ENCODE measurements at places on chromosomes 12 and 14.

DNA sequence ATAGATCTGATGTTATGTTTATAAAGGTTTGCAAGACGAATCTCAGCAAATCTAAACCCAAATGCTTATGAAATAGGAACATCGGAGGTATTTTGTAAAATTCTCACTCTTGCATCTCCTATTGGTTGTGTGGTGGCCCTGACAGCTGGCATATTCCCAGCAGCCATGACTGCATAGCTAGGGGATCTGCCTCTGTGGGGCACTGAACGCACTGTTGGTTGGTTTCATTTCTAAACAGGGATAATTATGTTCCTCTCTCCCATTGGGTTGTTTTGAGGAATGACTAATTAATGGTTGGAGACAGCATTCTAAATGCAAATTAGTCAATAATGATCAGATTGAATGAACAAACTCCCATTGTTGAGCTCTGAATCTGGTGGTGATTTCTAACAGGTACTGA is 2.7 kb upstream of the BEST3 start:
- DNase-seq, result no peak

DNA sequence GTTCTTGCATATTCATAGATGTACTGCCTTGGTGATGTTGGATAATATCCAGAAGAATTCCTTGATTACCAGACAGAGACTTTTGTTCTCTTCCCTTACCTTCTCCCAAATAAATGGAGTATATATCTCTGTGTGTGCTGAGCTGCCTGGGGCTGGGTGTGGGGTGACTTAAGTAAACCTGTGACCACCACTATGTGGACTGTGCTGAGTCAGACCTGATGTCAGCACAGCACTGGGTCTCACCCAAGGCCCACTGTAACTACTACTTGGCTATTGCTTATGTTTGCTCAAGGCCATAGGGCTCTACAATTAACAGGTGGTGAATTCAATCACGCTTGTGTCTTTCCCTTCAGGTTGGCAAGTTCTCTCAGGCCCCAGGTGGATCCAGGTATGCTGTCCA is 145.7 kb upstream of the MDGA2 start:
- DNase-seq, result no peak

DNA sequence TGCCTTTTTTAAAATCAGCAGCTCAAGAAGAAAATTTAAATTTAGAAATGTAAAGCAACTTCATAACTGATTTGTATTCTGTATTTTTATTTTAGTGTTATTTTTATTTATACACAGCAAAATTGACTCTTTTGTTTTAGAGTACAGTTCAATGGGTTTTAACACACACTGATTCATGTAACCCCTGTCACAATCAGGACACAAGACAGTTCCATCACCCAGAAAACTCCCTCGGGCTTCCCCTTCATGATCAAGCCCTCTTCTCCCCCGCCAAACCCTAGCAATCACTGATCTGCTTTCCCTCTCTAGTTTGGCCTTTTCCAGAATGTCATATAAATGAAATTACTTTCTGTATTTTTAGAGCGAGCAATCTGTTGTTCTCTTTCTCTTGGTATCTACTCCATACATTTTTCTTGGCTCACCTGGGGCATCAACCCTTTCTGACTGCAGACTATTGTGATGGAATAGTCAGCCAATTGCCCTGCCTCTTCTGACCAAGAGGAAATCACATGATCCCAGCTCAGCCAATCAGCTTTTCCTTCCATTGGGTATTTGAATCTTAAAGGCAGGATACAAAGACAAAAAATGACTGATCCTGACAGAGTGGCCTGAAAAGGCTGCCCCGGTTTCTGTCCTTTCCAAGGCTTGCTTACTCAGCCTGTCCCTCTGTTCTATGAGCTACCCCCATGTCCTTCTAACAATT is 5.3 kb downstream of the SLC5A8 start:
- no peak for DNase-seq

DNA sequence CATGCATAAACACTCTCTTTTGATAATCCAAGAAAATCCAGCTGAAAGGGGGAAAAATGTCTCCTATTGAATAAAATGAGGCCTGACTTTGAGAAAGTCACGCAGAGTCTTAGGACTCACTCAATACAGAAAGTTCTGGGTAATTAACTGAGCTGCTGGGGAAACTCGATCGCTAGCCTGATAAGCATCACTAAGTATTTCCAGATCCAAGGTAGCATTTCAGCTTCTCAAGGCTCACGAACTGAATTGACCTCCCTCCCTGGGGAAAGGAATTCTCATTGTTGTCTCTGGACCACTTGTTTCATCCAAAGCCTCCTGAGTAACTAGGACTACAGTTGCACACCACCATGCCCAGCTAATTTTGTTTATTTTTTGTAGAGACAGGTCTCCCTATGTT is 13.8 kb upstream of the ANAPC5 start:
- no peak for DNase-seq

- peak; percentile 93 for DNase-seq
These were observed 3.4 kb upstream of the NXPH4 start for GRCh38 chr12:57213058-57213715.

DNA sequence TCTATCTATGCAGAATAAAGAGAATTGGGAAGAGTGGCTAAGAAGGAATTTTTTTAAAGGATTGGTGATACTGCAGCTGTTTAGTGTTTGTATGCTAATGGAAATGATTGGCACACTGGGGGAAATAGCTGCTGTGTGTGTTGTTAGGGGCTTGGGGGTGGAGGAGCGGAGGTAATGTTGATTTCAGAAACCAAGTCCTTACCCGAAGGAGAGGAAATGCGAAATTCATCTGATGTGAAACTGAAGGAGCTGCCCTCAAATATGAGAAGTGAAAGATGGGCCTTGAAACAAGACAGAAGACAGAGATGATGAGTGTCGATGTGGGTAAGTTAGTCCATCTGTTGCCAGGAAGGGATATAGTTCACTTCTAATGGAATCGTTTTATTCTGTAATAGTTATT is 21.2 kb upstream of the RNASE12 start:
- DNase-seq, result no peak

DNA sequence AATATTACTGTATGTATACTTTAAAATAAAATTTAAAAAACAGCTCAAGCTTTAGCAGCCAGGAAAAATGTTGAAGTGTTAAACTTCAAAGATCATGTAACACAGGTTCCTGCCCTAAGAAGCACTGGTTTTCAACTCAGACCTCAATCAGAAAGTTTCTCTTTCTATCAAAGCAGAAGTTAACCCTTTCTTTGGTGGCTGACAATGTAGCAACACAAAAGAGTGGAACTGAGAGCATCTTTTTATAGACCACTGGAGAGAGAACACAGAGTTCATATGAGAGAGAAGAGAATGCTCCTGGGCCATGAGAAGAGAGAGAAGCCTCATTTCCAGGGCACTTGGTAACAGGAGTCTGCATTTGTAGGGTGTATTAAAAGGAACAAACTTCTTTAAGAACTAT is 42.2 kb upstream of the KTN1 start:
- DNase-seq, result no peak

DNA sequence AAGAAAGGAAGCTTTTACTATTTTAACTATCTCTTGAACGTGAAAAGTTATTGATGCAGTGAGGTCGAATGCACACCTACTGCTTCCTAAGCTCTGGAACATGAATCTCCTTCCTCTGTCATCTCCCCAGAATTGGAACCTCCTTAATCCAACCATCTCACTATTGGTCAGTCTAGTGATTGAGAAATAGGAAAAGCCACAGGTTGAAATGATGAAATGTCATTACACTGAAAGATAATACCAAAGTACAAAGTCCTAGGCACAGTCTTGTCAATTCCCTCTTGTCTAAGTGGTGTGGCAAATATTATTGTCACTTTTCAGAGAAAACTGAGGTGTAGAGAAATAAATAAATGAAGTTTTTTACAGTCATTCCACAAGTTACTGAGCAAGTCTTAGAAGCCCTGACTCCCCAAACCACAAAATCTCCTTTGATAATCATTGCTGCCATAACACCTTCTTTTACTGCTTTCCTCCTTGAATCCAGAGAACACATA is 19.5 kb upstream of the HIGD1C start:
- no peak for DNase-seq

- no peak for DNase-seq
These were observed 104.6 kb downstream of the TBX3 start for GRCh38 chr12:114579389-114579788.

- DNase-seq, result no peak
These were observed 30.7 kb upstream of the SLC17A8 start for GRCh38 chr12:100326208-100326607.

DNA sequence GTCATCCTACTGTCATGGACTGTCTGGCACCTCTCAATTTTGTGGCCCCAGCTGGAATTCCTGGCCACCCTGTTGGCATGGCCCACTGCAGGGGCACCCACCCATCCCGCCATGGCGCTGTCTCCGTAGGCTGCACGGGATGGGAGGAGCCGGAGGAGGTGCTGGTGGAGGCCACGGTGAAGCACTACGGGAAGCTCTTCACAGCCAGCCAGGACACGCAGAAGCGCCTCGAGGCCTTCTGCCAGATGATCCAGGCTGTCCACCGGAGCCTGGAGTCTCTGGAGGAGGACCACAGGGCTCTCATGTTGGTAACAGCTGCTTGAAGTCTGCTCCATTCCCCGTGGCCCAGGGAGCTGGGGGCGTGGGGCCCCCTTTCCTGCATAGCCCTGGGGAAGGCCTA is 3.9 kb downstream of the CCDC197 start:
- peak; percentile 43 for DNase-seq

GRCh38 chr12:11824736-11825135 is 175.3 kb downstream of the ETV6 start:
- DNase-seq, result no peak

- no peak for DNase-seq
These were observed 80.3 kb downstream of the SYNE2 start for GRCh38 chr14:63933110-63933509.

GRCh38 chr12:28795311-28795710 is 353.8 kb upstream of the FAR2 start:
- DNase-seq, result no peak

- DNase-seq, result no peak
These were observed 19.8 kb downstream of the INSM2 start for GRCh38 chr14:35553808-35554207.

GRCh38 chr12:19988948-19989347 is 379.4 kb upstream of the PDE3A start:
- no peak for DNase-seq

DNA sequence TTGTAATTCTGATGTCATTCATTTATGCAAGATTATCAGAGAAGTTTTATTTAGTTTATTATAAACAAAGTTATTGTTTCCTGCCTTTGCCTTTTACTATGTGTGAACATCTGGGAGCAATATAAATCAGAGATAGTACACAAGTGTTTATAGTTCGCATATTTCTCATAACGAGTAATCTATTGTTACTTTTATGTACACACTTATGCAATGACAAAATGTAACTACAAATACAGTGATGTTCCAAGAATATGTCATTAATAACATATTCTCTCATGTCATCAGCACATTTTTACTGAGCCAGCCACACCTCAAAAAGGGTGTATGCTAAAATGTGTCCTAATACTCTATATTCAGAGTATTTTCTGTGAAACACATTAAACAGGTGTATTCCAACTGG is 243.2 kb downstream of the ALX1 start:
- DNase-seq, result no peak

DNA sequence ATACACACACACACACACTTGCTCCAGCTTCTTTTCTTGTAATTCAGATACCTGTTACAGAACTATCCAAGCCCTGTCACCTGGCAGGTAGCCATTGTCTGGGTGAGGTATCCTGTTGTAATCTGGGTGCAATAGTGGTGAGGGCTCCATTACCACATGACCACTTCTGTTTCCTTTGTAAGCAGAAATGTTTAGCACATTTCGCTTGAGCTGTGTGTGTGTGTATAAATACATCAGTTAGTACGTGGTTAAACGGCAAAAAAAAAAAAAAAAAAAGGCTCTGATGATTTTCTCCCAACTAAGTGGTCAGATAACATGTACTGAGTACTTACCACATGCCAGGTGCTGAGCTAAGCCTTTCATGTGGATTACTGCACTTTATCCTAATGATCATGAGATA is 129.3 kb upstream of the SSTR1 start:
- DNase-seq, result no peak

- DNase-seq, result no peak
These were observed 395.3 kb downstream of the AEBP2 start for GRCh38 chr12:19834592-19834991.

GRCh38 chr12:87116780-87117179 is 860.6 kb upstream of the MGAT4C start:
- no peak for DNase-seq

DNA sequence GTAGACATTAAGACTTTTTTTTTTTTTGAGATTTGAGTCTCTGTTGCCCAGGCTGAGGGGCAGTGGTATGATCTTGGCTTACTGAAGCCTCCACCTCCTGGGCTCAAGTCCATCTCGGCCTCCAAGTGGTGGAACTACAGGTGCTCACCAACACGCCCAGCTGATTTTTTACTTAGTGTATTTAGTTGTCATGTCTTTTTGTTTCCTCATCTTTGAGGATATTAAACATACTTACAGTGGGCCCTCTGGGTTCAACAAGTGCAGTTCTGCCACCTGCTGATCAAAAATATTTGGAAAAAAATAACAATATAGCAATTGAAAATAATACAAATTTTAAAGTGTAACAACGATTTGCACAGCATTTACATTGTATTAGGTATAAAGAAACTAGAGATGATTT is 4.4 kb upstream of the B4GALNT1 start:
- no peak for DNase-seq

DNA sequence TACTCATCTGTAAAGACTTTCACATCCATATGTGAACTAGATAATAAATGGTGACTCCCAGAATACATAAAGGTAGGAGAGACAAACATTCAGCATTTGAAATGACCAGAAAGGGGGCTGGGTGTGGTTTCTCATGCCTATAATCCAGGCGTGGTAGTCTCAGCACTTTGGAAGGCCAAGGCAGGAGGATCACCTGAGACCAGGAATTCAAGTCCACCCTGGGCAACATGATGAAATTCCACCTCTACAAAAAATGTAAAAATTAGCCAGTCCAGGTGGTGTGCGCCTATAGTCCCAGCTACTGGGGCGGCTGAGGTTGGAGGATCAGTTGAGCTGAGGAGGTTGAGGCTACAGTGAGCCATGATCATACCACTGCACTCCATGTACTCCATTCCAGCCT is 4.1 kb upstream of the CS start:
- no peak for DNase-seq

- DNase-seq, result no peak
These were observed 32.2 kb downstream of the RAB21 start for GRCh38 chr12:71786829-71787228.

DNA sequence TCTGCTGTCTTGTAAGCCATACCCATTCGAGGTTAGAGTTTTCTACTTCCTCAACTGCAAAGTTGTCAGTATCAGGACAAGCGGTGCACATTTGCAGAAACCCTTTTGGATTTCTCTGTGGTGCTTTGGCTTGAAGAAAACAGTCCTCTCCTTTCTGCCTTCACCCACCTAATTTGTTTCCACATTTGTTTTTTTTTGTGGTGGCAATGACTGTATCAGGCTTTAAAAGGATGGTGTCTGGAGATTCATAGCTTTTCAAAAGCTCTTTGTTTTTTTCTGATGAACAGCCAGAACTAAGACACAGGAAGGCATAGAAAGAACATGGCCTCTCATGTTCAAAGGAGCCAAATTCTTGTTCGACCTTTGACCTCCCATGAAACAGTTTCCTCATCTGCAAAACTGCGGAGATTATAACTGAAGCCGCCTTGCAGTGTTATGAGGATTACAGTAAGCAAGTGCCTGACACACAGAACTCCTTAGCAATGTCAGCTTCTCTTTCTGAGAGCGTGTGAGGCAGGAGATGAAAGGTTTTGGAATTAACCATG is 270.6 kb upstream of the TBX3 start:
- no peak for DNase-seq
